Epithelial cell of proximal tubule (primary cell): ENCODE measurements at places on chromosomes 7 and 10.

DNA sequence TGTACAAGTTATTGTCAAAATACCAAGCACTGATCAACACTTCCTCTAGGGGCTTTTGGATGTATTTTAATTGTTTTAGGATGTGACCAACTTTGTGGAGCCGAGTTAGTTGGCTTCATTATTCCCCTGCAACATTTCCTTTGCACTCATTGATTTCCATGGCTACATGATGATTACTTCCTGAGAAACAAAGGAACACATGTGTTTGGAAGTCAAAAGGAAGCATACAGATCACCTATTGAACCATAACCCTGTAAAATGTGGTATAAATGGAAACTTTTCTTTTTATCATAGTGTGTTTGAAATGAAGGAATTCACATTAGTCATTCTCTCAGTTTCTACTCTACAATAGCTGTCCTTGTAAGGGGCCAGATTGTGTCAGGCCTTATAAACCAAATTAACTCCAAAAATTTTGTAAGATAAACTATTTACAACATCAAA lies 32.2 kb upstream of the EXOC6 start:
- no peak for DNase-seq

GRCh38 chr7:103127006-103127405 lies 21.9 kb downstream of the NAPEPLD start:
- DNase-seq, result no peak

GRCh38 chr7:155506854-155507337 lies 39.5 kb downstream of the CNPY1 start:
- DNase-seq, result no peak

GRCh38 chr7:96196676-96197075 lies 125.2 kb downstream of the SLC25A13 start:
- no peak for DNase-seq

GRCh38 chr7:16491148-16491547 lies 25.6 kb upstream of the SOSTDC1 start:
- DNase-seq, result no peak

- no peak for DNase-seq
These were observed 2.1 kb upstream of the WNT2 start for GRCh38 chr7:117324960-117325359.

GRCh38 chr10:69388488-69388887 lies 28.2 kb downstream of the TACR2 start:
- no peak for DNase-seq

DNA sequence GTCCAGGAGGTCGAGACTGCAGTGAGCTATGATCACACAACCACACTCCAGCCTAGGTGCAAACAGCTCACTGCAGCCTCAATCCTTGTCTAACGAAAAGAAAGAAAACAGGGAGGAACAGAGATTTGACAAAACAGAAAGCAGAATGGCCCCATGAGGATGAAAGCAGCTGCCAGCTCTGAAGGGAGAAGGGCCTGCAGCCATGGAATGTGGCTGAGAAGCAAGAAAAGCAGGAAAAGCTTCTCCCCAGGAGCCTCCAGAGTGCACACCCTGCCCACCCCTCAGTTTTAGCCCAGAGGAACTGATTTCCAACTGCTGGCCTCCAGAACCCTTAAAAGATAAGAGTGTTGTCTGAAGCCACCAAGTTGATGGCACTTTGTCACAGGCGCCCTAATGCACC lies 13.0 kb downstream of the ESYT2 start:
- no peak for DNase-seq

DNA sequence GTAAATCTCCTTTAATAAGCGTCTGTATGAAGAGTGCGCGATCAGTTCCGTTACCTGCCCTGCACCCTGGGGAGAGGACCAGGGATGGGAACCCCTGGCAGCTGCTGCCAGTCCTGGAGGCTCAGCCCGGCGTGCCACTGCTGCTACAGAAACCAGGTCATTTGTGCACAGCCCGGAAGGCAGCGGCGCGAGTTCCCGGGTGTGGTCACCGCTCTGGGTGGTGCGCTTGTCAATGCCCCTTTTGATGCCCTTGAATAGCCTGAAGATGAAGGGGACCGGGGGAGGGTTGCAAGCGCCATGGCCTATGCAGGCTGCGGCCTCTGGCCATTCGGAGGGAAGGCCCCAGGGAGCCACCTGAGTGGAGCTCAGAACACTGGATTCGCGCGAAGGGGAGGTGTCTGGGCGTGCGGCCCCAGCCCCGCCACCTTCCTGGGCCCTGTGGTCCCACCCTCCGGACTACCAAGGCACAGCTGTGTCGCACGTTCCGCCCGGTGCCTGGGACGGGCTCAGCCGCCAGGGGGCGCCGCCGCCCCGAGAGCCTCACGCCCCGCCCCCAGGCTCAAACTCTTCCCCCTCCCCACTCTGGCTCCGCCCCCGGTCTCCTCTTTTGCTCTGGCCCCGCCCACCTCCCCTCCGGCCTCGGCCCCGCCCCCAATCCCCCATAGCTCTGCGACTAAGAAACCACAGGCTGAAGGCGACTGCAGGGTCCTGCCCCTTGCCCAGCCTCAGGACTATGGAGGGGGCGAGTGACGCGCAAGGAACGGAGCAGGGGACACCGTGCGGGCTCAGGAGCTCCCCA lies 16.5 kb downstream of the AP5Z1 start:
- no peak for DNase-seq

DNA sequence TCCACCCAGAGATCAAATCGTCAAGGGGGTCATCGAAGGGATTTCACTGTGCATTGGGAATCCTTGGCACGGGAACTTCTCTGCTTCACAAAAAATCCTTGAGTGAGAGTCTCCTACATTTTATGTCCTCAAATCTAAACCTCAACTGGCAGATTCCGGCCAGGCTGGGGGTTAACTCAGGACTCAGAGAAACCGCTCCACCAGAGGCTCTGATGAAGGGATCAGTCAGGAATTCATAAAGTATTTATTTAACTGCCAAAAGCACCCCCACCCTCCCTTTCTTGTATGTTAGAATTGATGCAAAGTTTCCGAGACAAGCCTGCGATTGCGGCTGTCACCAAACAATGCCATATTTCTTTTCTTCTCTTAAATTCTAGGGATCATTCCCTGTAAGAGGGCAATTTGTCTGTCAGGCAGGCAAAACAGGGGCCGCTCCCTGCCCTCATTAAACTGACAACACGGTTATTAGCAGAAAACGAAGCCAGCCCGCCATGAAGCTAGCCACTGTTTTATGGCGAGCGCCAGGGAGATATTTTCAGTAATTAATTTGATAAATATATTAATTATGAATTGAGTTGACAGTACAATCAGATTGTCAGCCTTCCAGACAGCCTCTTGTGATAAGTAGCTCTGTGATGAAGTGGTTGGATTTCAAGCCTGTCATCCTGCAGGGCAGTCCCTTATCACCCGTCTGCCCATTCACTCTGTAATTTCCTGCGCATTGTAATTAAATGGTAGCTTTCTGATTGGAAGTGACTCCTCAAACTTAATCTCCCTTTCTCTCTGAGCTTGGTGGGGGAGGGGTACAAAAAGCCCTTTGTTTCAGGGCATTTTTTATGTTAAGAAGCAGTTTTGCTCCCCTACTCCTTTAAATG lies 153.0 kb upstream of the GPR26 start:
- DNase-seq, result no peak

DNA sequence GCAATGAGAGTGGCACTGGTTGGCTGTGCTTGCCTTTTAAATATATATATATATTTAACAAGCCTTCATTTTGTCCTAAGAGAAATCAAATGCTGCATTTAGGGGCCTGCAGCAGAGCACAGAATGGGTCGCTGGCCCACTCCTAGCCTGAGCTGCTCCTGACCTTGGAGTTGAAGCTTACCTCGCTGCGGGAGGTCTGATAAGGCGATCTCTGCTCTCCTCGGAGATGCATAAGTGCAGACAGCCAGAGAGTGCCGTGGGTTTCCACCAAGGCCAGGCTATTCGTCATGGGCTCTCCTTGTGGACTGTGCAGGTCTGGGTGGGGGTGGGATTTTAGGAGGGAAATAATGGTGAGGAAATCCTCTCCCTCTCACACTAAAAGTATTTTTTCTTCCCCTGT lies 99.5 kb upstream of the IKZF1 start:
- DNase-seq, result no peak

- DNase-seq, result no peak
These were observed at the start of gene FRMD4A for GRCh38 chr10:14330388-14331061. Gene FRMD4A (minus strand): TSS chr10:14330924.
